ENCODE measurements at places on chromosomes 12 and 14.

DNA sequence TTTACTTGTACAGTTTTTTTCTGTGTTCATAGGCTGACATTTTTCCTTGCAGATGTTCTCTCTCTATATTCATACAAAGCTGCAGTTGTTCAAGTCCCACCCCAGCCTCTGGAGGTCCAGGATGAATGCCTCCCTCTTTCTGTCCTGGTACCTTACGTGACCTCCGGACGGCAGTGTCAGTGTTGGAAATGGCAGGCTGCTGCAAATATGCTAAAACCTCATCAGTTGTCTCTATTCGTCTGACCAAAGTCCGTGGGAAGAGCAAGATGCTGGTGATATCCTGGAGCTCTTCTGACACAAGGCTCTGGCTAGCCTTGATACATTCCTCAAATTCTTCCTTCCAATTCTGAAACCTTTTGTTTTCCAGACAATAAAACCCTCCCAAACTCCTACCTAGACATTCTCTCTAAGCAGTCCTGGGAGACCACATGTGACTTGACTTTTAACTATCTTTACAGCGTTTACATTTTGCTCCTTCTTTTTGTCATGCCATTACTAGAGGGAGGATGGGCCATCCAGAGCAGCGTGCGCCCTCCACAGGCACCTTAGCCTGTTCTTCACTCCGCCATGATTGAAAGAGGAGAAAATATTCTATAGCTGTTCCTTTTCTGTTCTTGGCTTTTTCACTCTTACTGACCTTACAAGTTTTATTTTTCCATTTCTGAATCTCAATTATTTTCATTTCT lies 143.6 kb downstream of the RGS6 start:
- no peak for DNase-seq

DNA sequence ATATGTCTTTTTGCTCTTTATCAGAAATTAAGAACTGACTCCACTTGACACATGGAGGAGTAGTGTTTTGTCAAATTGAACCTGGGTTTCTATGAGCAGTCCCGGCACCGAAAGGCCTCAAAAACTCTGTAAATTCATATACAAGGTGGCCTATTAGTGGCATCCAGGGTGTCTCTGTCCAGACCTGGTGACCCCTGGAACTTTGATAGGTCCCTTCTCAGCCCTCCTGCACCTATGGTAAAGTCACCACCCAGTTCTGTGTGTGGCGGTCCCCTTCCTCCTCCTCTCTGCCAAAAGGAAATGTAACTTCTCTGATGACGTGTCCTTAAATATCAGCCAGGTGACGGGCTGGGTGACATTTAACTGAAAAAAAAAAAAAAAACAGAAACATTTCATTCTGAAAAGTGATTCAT lies 204.0 kb upstream of the FOXN3 start:
- no peak for DNase-seq

DNA sequence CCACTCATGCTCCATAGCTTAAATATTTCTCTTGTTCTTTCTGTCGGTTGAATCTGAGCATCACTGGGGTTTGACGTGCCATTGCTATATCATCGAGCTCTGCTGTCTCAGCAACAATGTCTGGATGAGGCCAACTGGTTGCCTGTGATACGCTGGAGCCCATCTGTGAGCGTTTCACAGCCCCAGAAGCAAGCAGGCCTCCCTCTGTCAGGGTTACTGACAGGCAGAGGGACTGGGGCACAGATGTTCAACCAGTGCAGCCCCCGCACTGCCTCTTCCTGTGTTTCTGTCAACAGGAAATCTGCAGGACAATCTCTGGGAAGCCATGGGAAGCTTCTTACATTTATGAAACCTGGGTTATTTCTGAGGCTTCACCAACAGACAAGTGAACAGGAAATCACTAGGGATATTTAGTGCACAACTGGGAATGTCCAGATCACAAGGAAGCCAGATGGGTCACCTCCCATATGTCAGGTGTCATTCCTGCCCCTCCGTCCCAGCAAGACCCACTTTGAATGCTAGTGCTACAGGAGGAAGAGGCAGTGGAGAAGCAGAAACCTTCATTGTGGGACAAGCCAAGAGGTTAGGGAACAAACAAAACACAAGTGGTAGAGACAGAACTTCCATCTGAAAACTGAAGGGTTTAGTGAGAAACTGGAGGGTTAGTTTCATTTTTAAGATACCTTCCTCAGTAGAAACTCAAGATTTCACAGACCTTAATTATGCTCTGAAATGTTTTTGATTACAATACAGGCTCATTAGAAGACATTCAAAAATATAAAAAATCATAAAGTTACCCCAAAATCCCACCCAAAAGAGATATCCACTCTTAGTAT lies 24.1 kb downstream of the DMAC2L start:
- no peak for DNase-seq

GRCh38 chr12:74119811-74120362 lies 417.7 kb upstream of the ATXN7L3B start:
- no peak for DNase-seq

GRCh38 chr12:6647083-6647604 lies at the start of gene ACRBP:
Gene ACRBP (minus strand): TSS chr12:6647432. CDS start chr12:6647366, 66 bp downstream.
- no peak for DNase-seq

DNA sequence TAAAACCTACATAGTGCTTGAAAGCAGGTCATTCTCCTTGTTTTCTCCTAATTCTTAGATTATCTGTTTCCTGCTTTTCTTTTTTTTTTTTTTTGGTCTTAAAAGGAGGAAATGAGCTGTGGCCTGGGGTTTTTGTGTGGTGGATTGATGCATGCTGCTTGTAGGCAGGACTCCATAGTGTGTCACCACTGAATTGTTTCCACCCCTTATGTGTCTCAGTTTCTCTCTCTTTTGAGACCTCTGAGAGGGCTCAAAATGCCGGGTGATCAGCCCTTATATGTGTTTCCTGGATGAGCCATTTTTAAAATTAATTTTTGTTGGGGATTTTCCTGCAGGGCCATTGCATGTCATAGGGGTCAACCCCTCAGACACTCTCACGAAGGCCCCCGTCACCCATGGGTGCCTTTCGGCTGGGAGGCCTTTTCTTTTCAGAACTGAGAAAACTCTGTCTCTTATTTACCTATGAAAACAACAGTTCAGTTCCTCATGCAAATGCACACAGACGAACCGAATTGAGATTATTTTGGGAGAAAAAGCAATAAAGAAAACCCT lies 32.0 kb upstream of the LRRK2 start:
- DNase-seq: no peak

DNA sequence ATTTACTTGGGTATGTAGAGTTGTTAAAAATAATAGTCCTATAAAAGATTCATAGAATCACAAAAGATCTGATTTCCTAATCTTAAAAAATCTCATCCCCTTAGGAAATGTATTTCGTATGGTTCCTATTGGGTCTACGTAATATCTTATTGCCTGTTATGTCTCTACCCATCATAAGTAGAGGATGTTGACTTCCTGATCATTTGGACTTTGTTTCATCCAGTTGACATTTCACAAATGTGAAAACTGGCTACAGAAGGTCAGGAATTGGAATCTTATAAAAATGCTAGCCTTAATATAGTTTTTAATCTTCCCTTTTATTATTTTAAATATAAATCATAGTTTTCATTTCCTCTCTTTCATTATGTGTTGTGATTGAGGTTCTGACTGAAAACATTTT lies 45.2 kb downstream of the TDP1 start:
- no peak for DNase-seq

- DNase-seq: no peak
These were observed 138.5 kb downstream of the NDUFA12 start for GRCh38 chr12:94864987-94865386.

GRCh38 chr14:31271648-31272047 lies 64.1 kb upstream of the HECTD1 start:
- DNase-seq: no peak

Measured in DMS79 treated with DMSO at 0.1 percent for 48 hours (cell line).